ENCODE measurements at places on chromosomes 5 and 9.

DNA sequence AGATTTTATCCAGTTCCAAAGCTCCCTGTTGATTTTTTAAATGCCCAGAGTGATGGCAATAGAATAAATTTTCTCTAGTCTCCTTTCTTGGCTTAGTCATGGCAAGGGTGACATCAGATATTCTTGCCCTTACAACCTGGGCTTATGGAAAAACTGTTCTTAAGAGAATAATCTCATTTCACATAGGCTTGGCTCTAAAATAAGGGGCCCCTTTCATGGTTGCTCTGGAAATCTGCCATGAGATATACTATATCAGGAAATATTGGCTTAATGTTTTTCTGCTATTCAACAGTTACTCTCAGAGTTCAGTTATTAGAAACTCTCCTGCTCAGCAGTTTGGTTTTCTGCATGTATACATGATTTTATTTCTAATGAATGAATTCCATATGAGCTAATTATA lies 7.8 kb downstream of the HMHB1 start:
- DNase-seq: no peak

DNA sequence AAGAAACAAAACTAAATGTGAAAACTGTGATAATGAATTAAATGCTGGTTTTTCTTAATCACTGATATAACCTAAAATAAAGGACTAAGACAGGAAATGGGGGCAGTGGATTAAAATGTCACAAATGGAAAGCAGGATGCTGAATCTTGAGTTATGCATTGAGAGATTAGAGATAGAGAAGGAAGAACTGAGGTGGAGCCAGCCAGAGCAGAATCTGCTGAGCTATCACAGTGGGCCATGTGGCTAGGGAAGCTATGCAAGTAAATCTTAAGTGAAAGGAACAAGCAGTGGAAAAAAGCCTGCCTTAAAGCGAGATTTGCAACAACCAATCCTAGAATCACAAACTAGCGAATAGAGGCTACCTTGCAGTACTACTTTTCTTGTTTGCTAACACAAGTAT lies 188.5 kb upstream of the RASA1 start:
- DNase-seq: no peak

GRCh38 chr5:156396830-156397081 lies 69.8 kb downstream of the SGCD start:
- DNase-seq: no peak

GRCh38 chr5:115190388-115190787 lies 20.7 kb upstream of the TRIM36 start:
- no peak for DNase-seq
